ENCODE measurements at places on chromosomes 2 and 18.

DNA sequence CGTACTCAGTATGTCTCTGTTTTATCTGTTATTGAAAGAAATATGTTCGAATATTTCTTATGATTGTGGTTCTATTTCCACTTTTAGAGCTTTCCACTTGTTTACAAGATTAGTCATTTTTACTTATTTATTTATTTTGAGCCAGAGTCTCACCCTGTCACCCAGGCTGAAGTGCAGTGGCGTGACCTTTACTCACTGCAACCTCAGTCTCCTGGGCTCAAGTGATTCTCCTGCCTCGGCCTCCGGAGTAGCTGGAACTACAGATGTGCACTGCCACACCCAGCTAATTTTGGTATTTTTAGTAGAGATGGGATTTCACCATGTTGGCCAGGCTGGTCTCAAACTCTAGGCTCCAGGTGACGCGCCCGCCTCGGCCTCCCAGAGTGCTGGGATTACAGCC, 53.3 kb downstream of the HIBCH start:
- DNase-seq: no peak

- no peak for DNase-seq
Observed at GRCh38 chr2:3634596-3635121, 23.3 kb upstream of the ALLC start.

DNA sequence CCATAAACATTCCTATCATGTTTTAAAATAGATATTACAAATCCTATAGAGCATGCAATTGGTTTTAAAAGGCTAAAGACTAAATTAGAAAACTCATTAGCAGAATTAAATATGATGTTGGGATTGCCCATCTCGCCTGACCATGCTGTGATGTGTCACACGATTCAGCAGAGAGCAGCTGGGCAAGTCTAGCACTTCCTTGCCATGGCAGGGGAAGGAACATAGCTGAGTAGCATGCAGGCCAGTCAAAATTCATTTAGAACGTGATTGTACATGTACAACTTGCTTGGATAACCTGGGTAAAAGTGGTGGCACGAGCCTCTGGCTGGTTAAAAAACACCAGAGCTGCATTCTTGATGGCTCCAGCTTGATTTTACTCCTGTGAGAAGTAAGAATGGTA, 81.3 kb downstream of the SCN3A start:
- no peak for DNase-seq

GRCh38 chr18:23565916-23566547, 20.3 kb downstream of the NPC1 start:
- DNase-seq: no peak

GRCh38 chr18:11607906-11608305, 1.5 kb upstream of the SLC35G4 start:
- no peak for DNase-seq

DNA sequence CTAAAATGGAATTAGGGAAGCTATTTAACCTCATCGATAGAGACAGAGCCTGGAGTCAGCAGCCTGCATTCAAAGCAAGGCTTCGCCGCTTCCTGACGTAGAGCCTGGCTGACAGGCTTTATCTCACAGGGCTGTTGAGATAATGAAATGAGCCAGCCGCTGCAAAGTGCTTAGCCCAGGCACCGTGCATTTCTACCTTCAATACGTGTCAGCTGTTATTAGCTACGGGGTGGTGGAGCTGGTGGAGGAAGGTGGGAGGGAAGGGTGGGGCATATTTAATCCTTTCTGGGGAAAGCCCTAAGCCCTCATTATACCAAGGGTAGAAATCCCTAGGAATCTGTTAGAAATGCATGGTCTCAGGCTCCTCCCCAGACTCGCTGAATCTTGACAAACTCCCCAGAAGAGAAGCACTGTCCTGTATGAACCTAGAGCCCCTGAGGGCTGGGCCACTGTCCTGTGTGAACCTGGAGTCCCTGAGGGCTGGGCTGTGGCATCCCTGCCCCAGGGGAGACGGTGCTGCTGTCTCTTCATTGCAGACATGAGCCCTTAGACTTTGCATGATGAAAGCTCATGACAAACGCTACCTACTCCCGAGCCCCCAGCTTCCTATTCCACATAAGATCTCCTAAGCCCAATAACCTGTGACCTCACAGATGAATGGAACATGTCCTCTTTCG, 72.4 kb downstream of the ALPK2 start:
- DNase-seq: no peak

- DNase-seq: no peak
Observed at GRCh38 chr18:32958746-32959145, 185.9 kb upstream of the KLHL14 start.

GRCh38 chr2:136314240-136314639, 196.3 kb upstream of the CXCR4 start:
- DNase-seq: no peak

DNA sequence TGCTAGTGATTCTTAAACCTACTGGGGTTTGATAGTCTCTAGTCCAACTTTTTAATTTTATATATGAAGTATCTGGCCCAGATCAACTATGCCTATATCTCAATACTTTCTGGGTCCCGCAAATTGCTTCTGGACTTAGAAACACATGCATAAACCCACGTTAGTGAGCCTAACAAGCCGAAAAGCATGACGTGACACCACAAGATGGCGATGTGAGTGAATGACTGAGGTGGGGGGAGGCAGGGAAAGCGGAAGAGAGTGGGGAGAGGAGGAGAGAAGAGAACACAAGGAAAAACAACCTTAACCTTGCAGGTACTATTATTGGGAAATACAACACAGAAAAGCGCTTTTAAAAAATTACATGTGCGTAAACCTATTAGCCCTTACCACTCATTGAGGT, 13.8 kb downstream of the PDIA6 start:
- no peak for DNase-seq

GRCh38 chr2:145325485-145325884, 805.6 kb upstream of the ZEB2 start:
- no peak for DNase-seq

- DNase-seq: no peak
Observed at GRCh38 chr2:79887747-79888374, 375.0 kb downstream of the CTNNA2 start.

GRCh38 chr2:108612153-108612513, 77.9 kb downstream of the LIMS1 start:
- peak; percentile 83 for DNase-seq

GRCh38 chr2:218006741-218007140, 3.9 kb upstream of the TNS1 start:
- no peak for DNase-seq

DNA sequence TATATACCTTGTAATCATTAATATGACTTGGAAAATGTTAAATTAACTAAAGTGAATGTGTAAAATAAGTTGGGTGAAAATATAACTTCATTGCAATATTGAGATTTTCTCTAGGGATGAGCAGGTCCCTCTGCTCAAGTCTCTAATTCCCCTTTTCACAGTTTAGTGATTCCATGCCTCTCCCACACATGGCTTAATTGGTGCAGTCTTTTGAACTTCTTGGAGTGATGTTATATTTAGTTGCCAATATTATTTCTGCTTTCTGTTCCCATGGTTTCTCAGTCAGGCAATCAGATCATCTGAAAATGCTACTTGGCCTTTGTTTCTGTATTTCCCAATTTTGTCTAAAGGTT, 233.7 kb upstream of the SPOPL start:
- DNase-seq: no peak

DNA sequence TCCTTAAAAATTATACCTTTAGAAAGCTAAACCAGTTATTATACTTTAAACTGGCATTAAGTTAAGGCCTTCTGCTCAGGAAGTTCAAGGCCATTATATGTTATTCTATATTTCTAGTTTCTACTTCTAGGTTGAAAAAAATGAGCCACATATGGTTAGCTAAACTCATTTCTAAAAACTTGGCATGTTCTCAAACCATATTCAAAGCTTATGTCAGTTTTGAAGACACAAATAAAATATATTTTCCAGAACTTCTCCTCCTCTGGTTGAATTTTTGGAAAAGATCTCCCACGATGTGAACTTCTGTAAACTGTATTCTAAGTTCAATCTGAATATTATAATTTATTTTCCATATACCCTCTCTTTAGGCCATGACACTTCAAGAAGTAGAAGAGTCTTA, 103.5 kb downstream of the NYAP2 start:
- DNase-seq: no peak

DNA sequence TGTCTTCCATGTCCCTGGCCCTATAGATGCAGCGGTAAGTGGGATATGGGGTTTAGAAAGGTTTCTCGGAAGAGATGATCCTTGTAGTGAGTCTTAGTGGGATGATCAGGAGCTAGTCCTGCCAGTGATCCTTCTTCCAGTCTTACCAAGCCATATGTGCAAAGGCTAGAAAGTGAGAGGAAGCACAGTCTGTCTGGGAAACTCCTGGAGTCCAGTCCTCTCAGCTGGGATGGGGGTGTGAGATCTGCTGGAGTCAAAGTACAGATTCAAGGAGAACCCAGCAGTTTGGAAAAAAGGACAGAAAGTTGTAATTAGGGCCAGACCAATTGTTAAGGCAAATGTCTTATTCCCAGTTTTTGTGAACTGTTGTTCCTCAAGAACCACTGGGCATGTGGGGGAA, 83.3 kb downstream of the LIMS1 start:
- no peak for DNase-seq

GRCh38 chr18:51580580-51580979, 383.1 kb upstream of the MEX3C start:
- no peak for DNase-seq

- no peak for DNase-seq
Observed at GRCh38 chr2:59066787-59067399, 825.8 kb upstream of the FANCL start.

DNA sequence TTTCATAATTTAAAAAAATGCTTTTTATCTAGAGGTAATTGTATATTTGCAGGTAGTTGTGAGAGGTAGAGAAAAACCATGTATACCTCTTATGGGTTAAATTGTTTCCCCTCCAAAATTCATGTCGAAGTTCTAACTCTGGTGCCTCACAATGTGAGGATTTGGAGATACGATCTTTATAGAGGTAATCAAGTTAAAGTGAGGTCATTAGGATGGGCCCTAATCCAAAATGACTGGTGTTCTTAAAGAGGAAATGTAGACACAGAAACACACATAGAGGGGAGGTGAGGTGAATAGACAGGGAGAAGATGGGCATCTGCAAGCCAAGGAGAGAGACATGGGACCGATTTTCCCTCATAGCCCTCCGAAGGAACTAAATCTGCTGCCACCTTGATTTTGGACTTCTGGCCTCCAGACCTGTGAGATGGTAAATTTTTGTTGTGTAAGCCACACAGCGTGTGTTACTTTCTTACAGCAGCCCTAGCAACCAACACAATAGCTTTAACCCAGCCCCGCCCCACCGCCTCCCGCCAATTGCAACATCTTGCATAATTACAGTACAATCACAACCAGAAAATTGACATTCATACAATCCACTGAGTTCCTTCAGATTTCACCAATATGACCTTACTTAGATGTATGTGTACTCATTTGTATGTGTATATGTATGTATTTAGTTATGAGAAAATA, 208.9 kb downstream of the MIB1 start:
- no peak for DNase-seq

DNA sequence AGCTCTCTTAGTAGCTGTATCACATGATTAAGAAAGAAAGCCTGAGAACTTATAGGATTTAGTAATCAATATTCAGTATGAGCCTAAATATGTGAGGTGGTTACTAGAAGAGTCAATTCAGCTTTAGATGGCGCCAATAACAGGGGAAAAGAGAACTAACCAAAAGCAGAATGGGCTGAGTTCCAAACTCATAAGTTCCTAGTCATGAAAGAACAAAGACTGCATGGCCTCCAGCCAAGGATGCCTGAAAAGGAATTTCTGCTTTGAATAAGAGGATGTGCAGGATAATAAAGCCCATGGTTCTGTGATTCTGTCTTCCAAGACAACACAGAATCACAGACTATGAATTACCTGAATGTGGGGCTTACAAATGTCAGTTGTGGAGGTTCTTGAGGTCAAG, 196.5 kb downstream of the SATB2 start:
- no peak for DNase-seq

GRCh38 chr2:10369269-10370255, 66.9 kb downstream of the HPCAL1 start:
- no peak for DNase-seq

DNA sequence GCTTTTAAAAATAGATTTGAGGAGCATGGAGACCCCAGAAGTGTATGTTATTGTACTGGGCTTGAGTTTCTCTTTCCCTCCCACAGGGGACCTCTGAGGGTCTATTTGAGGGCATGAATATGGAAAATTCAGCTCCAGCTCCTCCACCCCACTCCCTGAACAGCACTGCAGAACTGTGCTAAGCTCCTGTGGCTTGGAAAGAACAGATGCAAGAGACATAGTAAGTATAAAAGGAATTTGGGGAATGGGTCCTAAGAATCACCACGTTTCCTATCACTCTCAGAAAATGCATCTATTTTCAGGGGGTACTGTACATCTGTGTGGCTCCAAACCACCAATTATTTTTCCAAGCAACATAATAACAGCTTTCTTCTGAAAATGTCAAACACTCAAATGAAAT, 416.1 kb downstream of the ZNF521 start:
- no peak for DNase-seq

DNA sequence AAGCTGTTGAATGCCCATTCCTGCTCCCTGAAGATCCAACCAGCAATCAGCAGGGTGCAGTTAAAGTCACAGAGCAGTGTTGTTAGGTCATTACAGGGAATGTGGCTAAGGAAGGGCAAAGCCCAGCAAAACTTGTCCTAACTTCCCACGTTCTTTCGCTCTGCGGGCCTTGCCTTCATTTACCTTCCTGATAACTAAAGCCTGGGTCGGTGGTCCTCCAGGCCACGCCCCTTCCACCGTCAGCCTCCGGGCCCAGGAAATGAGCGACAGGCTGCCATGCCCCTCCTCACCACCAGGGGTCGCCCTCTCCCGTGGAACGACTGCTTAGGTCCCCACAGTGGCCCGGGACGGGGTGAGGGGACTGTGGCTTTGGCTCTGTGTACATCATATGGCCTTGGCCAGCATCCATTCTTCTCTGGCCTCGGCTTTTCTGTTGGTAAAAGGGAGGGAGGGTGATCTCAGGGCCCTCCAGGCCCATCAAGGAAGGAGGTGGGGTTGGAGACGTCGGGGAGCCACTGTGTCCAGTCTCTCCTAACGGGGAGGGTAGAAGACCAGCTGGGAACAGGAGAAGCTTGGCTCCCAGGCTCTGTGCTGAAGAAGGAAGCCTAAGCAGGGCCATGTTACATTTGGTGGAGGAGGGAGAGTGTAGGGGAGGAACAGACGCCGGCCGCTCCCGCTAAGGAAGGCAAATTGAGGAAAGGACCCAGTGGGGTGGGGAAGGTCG, 2.2 kb downstream of the SH2D6 start:
- DNase-seq: peak; percentile 91

- no peak for DNase-seq
Observed at GRCh38 chr2:218036371-218036770, 32.7 kb upstream of the RUFY4 start.

- DNase-seq: no peak
Observed at GRCh38 chr2:147663962-147664361, 180.9 kb upstream of the ACVR2A start.
